A549 (cell line): ENCODE measurements at places on chromosomes 13 and 19.
A peak's percentile ranks its signal among the peaks of the same experiment; 100 is the strongest.

DNA sequence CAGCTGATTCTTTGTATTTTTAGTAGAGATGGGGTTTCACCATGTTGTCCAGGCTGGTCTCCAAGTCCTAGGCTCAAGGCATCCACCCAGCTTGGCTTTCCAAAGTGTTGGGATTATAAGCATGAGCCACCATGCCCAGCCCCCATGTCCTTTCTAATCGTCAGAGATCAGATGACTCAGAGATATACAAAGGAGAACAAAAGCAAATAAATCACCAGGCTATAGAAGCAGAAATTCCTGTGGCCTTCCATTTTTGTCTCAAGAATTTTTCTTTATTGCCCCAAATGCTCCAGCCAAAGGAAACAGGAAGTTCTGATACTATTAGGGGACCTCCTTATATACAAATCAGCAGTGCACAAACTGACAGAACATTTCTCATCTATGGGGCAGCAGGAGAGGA, 207.8 kb downstream of the RFC3 start:
- no peak for DNase-seq

GRCh38 chr19:57406516-57407123, 4.3 kb upstream of the ZNF17 start:
- no peak for DNase-seq

- no peak for DNase-seq
Observed at GRCh38 chr13:58804832-58805231, 1173.3 kb downstream of the PCDH17 start.

GRCh38 chr13:99800951-99801350, 170.6 kb downstream of the ZIC5 start:
- no peak for DNase-seq

- DNase-seq, result no peak
Observed at GRCh38 chr13:94947965-94948371, 235.6 kb upstream of the SOX21 start.

GRCh38 chr13:111178402-111178801, 63.3 kb downstream of the ARHGEF7 start:
- DNase-seq, result no peak

GRCh38 chr13:21852043-21852442, 181.2 kb downstream of the FGF9 start:
- no peak for DNase-seq

DNA sequence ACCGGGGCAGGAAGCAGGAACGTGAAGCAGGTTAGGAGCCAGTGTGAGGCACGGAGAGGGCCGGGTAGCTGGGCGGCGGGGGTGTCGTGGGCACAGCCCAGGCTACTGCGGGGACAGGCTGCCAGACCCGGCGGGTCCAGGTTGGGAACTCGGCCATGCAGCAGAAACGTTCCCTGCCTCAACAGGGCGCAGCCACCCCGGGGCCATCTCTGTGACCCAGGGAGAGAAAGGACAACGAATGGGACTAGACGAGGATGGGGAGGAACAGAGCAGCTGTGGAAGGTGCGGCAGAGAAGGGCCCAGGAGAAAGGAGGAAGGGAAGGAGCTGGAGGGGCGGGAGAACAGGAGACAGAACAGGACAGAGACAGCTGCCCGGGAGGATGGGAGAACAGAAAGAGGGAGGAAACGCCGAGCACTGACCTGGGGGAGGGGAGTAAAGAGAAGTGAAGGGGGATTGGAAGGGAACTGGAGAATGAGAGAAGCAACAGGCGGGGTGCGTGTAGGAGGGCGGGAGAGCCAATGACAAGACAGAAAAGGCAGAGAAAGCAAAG, 12.9 kb upstream of the GARIN5A start:
- no peak for DNase-seq

- DNase-seq, result no peak
Observed at GRCh38 chr13:76292726-76293125, 593.5 kb downstream of the KCTD12 start.

GRCh38 chr13:36608474-36608873, 65.3 kb upstream of the SERTM1 start:
- no peak for DNase-seq

DNA sequence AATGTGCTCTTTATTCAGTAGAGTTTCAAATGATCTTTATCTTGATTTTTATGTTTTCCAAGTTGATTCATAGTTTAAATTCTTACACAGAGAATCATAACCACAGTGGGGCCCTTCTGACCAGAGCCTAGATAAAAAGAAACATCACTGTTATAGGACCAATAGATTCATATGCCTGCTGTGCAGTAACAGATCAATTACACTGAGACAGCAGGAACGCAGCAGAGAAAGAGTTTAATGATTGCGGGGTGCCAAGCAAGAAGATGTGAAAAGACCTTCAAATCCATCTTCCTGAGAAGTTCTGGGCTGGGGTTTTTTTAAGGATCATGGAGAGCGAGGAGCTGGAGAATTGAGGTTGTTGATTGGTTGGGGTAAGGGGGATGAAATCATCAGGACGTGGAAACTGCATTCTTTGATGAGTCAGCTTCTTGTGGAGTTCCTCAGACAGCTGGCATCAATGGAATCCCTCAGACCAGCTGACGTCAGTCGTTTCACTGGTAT, 346.6 kb downstream of the TBC1D4 start:
- no peak for DNase-seq

GRCh38 chr13:28744091-28744536, 25.3 kb upstream of the SLC46A3 start:
- DNase-seq, result peak; percentile 46

- no peak for DNase-seq
Observed at GRCh38 chr19:19554074-19555023, 16.3 kb downstream of the CILP2 start.

GRCh38 chr19:6728346-6728745, 7.9 kb upstream of the C3 start:
- no peak for DNase-seq

DNA sequence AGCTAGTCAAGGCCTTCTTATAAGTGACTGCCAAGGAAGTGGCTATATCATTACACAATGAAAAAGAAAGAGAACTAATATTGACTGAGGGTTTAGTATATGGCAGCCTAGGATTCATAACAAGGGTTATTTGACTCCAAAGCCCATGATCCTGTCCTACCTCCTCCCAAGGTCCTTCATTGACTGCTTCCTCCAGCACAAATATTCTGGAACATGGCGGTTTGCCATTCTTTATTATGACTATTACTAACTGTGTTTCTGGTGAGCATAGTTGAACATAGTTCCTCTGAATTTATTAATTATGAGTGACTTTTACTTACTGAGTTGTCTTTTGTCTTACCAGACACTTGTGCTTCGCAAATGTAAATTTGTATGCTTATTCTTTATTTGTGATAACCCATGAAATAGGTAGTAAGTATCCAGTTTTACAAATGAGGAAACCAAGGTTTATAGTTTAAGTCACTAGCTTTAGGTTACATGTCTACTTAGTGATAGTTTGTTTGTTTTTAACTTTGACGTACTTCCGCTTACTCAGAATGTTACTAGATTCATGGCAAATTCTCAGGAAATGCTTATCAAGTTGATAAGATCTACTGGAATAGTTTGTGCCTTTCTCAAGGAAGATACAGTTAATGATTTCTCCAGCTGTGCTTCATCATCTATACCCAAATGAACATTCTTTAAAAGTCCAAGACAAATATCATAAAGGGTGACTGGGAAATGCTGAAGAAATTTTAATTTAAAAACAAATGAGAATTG, 15.5 kb upstream of the DCLK1 start:
- no peak for DNase-seq

- DNase-seq, result no peak
Observed at GRCh38 chr13:99962242-99962641, 9.3 kb downstream of the ZIC5 start.

- DNase-seq, result no peak
Observed at GRCh38 chr19:33773704-33774624, 22.7 kb upstream of the KCTD15 start.

DNA sequence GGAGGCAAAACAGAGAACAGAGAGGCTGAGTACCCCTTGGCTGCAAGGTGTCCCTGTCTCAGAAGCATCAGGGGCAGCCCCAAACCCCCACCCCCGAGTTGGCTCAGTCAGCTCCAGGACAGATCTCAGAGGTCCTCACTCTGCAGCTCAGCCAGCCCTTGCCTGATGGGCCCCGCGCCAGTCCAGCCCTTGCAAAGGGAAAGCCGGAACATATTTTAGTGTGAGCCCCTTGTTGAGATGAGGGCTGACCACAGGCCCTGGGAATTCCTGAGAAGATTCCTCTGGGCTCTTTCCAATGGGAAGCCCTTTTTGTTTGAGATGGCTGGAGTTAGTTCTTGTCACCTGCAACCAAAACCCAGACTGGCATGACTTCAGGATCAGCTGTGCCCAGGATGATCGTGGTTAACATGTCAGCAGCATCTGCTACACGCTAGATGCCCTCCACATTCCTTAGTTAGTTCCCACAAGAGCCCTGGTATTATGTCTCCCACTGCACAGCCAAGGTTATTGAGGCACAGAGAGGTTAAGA, 33.9 kb upstream of the CCNE1 start:
- no peak for DNase-seq

DNA sequence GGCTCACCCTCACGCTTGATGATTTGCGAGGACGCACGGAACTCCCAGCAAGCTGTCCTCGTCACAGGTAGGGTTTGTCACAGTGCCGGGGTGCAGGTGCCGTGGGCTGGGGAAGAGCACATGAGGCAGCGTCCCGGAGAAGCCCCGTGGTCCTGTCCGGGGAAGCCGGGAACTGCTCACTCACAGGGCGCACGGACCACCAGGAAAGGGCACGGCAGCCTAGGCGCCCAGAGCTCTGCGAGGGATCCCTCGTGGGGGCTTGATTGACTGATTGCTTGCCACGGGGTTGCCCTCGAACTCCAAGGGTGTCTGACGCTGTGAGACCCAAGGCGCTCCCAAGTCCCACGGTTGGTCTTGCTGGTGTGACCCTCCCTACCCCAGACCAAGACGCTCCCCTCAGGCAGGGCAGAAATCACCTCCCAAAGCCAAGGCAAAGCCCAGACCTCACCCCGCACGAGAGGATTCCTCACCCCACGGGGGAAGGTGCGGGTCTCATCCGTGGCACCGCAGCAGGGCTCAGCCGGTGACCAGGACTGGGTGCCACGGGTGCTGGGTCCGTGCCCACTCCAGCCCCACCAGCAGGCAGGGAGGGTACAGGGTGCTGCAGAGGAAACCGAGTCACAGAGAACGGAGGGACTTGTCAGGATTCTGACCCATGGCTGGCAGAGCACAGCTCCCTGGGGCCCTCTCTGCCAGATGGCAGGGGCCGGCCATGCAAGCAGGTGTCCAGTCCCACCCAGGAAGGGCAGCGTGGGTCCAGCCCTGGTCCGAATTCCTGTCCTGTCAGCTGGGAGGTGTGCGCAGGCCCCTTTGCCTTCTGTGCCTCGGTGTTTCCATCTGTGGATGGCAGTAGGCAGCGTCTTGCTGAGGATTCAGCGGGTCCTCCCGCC, 7.7 kb downstream of the C2CD4C start:
- no peak for DNase-seq

- DNase-seq, result no peak
Observed at GRCh38 chr19:16676101-16676798, 15.3 kb downstream of the TMEM38A start.

DNA sequence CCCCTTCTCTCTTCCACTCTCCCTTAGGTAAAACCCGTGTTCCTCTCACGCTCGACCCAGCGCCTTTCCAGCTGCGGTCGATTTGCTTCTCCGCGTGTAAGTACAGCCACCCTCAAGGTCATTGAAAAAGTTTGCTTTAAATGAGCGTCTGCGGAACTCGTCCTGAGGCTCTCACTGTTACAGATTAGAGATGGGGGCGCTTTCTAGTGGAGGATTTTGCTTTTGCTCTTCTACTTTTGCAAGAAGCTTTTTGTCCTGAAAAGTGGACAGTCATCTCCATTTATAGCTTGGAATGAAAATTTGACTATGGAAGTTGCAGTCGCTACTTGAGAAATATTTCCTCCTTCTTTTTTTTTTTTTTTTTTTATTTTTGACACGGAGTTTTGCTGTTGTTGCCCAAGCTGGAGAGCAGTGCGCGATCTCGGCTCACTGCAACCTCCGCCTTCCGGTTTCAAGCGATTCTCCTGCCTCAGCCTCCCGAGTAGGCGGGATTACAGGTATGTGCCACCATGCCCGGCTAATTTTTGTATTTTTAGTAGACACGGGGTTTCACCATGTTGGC, 595 bp upstream of the RAB20 start:
- DNase-seq, result no peak

GRCh38 chr13:49836516-49836915, 44.0 kb upstream of the KPNA3 start:
- DNase-seq, result no peak

- peak; percentile 96 for DNase-seq
Observed at GRCh38 chr19:46616631-46617322, 8.1 kb downstream of the PTGIR start.

DNA sequence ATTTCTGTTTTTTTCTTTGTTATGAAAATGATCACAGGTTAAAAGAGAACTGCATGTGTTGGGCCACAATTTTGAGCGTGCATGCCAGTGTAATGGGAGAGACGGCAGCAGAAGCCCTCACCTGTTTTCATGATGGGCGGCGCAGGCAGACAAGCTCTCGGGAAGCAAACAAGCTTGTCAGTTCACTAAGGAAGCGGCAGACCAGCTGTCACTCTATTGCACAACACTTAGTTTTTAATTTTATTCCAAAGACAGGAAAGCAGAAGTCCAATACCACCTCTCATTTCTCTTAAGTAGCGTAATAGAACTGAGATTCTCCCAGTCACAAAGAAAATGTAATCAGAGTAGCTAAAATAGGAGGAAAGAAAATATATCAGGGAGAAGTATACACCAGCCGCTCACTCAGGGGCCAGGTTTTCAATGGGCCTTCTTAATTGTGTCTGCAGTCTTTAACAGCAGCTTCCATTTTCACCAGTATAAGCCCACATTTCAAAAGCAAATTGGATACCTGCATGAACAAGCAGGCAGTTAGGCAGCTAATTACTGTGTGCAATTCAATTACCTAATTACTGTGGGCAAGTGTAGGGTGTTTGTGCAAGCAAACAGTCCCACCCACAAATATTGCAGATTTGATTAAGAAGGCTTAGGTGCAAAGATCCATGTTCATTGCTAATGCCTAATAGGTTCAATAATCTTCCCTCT, 711.4 kb downstream of the DIAPH3 start:
- no peak for DNase-seq

GRCh38 chr13:98188544-98189166, 11.6 kb upstream of the RNF113B start:
- no peak for DNase-seq

DNA sequence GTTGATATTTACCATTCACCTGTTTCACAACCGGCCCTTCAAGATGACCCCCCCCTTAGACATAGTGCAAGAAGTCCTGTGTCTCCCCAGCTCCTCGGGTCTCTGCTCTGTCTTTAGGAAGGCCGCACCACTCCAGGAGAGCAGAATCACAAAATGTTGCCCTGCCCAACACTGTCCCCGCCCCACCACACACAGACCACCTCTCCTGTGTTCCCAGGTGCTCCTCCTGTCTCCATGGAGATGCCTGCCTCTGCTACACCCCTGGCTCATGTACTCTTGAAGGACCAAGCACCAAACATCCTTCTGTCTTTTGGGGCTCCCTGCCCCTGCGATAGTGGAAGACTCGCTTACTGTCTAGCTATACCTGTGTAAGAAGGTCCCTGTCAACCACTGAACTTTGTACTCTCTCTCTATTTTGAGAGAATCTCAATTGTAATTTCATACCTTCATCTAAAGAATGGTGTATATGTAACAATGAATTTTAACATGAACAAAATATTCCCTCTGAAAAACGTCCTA, 9.6 kb upstream of the TNFRSF19 start:
- DNase-seq, result no peak

- no peak for DNase-seq
Observed at GRCh38 chr13:40586886-40587565, 79.4 kb downstream of the FOXO1 start.
